Thoracic aorta (tissue), 2 donors: ENCODE measurements at places on chromosomes 7 and 10.

GRCh38 chr10:125038637-125039036, 96.7 kb downstream of the ZRANB1 start:
- DNase-seq = no peak

DNA sequence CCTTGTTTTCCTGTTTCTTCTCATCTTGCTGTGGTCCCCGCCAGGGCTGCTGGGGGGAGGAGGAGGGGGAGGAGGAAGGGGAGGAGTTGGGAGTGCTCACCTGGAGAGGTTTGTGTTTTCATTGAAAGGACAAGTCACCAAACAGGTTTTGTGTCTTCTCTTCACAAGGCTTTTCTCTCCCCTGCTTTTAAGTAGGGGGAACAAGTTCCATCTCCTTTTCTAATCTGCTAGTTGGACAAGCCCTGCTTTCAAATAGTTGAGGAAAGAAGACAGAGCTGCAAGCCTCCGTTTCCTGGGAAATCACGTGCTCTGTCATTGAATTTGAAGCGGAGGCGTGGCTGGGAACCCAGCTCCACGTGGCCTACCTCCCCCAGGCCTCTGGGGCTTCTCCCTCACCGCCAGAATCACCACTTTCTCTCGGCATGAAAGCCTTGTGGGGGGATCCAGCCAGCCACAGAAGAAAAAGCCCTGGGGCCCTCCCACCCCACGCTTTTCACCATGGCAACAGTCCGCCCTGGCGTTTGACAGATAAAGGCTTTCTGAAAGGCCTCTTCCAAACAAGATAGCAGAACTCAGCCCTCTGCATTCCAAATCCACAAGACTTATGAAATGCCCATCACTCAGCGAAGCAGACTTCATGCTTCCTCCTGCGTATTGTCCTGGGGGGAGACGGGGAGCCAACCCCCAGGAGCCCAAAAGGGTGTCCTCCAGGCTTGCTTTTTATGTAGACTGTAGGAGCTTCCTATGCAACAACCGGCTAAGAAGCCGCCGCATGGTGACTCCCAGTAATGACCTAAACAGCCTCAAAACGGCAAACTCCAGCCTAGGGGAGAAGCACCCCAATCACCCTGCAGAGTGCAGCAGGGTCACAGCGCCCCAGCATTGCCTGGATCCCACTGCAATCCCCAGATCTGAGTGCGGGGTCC, 51.7 kb downstream of the PROSER2 start:
- no peak for DNase-seq

DNA sequence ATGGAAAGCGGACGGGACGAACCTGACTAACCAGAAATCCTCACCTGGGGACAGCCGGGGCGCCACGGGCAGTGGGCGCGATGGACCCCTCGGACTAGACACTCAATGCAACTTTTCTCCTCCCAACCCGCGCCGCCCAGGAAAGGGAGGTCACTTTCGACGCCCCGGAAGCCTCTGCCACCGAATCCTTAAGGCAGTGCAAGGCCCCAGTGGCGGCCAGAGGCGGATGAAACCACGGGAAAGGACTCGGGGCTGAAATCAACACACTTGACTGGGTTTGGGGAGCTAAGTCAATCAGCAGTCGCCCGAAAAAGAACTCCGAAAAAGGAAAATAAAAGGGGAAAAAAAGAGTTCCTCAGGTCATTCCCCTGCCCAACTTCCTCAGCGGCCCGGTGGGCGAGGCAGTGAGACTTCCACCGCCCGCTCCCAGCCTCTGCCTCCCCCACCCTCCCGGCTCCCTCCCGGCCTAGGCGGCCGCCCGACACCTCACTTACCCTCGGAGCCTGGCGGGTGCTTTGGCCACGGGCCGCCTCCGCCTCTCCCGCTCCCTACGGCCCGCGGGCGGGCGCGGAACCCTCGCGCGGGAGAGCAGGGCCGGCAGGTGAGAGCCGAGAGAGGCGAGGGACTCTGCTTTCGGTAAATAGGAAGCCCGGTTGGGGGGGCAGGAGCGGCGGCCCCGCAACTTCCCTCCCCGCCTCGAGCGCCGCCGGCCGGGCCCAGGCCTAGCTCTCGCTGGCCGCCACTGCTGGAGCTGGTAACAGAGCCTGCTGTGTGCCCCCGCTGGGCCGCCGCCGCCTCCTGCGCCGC, 518 bp downstream of the WAPL start:
- DNase-seq = no peak

DNA sequence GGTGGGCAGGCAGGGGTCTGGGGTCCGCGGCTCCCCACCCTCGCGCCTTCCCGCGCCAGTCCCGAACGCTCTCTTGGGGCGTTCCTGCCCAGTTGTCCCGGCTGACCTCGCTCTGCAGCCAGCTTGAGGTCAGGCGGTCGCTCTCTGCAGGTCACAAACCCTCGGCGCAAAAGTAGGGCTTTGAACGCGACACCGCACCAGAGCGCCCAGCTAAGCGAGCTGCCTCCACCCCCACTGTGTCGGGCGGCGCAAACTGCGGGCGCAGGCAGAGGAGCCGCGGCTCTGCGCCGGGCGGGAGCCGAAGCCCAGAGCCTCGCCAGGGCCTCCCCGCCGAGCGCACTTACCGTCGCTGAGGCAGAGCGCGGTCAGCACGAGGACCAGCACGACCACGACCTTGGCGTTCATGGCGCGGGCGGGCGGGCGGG, 284 bp downstream of the CXCL12 start:
- DNase-seq = no peak

- DNase-seq = no peak
Observed at GRCh38 chr10:102501201-102502028, 1.1 kb downstream of the ACTR1A start.

DNA sequence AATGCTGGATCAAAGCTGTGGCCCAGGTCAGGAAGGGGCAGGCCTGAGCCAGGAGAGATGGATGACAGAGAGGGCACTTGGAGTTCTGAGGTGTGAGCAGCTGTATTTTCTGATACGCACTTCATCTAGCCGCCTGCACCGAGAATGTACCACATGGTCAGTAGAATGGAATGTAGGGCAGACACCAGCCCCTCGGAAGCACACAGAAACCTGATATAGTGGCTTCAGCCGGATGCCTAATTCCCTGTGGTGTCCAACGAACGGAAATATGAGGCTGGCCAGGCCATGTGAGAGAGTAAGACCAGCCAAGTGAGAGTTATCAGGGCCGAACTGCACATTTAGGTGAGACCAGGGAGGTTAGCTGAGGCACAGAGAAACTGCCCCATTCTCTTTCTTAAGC, 46.7 kb upstream of the PLCE1 start:
- no peak for DNase-seq

DNA sequence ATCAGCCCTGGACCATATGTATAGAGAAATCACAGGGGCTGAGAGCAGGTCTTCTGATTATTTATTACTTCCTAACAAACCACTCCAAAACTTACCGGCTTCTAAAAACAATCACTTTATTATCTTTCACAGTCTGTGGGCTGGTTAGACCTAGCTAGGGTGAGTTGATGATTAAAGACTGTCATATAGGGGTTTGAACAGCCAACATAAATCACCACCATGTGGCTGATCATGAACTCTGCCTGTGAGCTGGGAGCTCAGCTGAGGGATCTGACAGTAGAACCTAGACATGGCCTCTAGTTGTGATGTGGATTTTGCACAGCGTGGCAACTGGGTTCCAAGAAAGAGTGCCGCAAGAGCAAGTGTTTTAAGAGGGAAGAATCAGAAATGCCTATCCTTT, 305.4 kb downstream of the CSTF2T start:
- DNase-seq = no peak

DNA sequence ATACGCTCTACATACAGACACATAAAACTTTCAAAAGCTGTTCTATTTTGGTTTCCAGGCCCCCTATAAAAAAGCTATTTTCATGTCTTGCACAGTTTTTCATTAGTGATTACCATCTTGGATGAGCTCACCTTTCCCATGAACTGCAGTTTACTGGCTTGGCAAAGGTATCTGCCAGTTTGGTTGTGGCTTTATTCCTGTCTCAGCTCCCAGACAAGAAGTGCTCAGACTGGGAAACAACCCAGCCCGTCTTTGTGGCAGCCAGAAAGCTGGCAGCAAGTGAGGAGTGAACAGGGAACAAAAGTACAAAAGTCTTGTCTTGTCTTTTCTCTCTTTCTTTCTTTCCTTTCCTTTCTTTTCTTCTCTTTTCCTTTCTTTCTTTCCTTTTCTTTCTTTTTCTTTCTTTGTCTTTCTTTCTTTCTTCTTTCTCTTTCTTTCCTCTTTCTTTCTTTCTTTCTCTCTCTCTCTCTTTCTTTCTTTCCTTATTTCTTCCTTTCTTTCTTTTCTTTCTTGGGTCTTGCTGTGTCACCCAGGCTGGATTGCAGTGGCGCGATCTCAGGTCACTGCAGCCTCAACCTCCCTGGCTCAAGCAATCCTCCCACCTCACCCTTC, 138.8 kb downstream of the CFAP58 start:
- DNase-seq = no peak
